ENCODE measurements at places on chromosomes 7 and 10.

GRCh38 chr7:12801107-12801506, 113.7 kb downstream of the ARL4A start:
- no peak for DNase-seq

DNA sequence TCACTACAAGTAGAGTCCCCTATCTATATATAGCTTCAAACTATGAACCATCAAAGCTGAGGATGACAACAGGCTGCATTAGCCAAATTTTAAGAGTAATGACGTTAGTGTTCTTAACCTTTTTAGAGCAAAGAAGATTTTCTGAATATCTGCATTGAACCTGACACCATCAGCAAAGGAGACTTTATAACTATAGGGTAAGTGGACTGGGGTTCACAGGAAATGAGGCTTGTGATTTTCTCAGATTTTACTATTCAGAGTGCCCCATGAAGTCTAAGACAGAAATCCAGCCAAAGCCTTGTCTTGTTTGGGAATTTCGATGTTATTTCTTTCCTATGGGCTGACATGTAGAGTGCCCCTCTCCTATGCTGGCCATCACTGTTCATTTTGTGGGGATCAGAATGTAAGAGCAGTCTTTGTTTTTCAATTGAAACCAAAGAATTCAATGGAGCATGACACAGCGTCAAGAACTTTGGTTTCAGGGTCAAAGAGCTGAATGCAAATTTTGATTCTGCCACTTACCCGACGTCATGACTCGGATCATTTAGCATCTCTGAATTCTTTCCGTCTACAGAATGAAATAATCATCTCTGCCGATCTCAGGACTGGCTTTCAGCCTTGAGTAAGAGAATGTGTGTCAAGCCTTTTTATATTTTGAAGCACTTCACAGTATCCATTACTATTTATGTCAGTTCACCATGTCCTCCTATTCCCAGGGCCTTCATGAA, 52.7 kb downstream of the DENND11 start:
- DNase-seq = no peak

- DNase-seq = no peak
Measured at GRCh38 chr10:70690589-70690988, 18.3 kb downstream of the ADAMTS14 start.

GRCh38 chr10:80373502-80373901, 16.9 kb downstream of the DYDC2 start:
- no peak for DNase-seq

DNA sequence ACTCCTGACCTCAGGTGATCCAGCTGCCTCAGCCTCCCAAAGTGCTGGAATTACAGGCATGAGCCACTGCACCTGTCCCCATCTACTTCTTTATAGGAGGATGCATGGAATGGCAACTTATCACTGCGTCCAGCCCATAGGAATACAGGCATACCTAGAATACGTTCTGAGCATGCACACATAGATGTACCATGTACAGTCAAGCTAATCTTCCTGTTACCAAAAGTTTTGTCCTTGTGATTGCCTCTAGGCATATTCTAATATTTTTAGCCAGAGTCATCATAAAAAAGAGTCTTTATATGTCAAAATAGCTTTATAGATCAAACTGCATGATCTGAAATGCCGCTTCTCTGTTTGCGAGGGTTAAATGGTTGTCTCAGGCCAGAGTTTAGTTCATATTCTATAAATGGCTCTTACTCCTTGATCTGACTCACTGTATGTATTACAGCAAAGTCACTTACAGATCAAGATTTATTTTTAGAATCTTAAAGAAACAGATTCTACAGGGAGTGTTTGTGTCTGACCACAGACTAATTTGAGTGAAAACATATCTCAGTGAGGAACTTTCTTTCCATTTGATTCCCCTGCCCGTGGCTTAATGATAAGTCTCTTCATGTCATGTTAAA, 210.9 kb downstream of the CREB5 start:
- DNase-seq = no peak

- DNase-seq = no peak
Measured at GRCh38 chr7:51148216-51148615, 168.4 kb downstream of the COBL start.

DNA sequence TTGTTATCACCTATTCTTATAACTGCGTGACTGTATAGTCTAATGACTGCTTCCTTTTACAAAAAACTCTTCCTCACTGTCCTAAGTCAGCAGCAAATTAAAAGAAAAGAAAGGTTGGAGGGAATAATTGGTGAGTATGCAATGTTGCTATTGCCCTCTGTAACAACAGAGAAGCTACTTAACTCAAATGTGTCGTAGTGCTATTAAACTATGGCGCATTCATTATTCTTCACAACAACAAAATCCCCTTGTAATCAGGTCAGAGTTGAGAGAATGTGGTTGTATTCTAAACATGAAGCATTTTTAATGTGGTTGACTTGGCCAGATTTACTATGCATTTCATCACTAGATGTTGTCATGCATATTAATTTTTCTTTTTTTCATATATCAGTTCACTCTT, 897.8 kb upstream of the PHF14 start:
- DNase-seq = no peak

DNA sequence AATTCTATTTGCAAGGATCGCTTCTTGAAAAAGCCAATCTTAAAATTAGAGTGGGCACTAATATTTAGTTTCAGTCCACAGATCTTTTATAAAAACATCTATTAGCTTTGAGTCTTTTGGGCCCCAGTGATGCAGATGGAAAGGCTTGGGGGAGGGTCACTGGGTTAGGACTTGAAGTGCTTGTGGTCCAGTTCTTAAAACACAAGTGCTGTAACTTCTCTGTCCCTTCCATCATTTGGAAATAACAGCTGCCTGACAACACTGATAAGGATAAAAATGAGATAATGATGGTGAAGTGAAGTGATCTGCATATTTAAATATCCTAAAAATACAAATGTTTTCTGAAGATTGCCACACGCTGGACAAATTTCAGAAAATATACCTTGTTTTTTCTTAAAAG, 37.1 kb upstream of the ZRANB1 start:
- no peak for DNase-seq

GRCh38 chr7:143355450-143356385, 6.8 kb downstream of the FAM131B start:
- no peak for DNase-seq

GRCh38 chr10:7579681-7580080, 87.1 kb downstream of the ITIH5 start:
- no peak for DNase-seq

GRCh38 chr7:107499731-107500130, 29.9 kb downstream of the GPR22 start:
- DNase-seq = no peak

DNA sequence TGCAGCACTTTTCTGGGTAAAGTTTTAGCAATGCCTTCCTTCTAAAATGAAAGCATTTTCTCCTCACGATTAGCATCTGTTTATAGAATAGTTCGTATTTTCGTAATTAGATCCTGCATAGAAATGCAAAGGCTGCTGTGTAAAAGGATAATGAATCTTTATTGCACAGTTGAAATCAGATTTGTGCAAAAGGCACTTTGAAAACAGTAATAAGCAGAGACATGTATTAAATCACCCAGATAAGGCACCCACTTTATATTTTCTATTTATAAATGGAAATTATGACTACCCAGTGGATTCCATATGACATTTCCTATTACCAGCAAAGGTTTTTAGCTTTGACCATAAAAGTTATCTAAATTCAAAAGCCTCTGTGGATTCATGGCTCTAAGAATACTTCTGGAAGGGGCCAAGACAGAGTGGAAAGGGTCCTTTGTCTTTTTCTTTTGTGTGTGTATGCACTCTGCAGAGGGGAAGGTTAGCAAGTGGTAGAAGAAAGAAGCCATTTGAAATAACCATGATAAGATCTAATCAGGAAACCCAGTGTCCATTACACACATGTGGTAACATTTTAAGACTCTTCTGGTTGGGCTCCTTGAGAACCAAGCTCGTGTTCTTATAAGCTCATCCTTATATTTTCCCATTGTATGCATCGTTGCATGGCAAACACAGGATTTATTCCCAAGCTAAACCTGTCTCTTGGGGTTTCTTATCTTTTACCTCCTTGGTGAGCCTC, 612.1 kb downstream of the AUTS2 start:
- no peak for DNase-seq

- no peak for DNase-seq
Measured at GRCh38 chr10:6164271-6165095, 38.2 kb upstream of the PFKFB3 start.

DNA sequence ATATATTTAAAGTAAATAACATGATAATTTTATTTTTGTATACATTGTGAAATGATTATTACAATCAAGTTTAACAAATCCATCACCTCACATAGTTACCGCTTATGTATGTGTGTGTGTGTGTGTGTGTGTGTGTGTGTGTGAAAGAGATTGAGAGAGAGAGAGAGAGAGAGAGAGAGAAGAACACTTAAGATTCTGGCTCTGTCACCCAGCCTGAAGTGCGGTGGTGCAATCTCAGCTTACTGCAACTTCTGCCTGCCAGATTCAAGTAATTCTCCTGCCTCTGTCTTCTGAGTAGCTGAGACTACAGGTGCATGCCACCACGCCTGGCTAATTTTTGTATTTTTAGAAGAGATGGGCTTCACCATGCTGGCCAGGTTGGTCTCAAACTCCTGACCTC, 17.8 kb downstream of the LYZL1 start:
- no peak for DNase-seq

- DNase-seq = no peak
Measured at GRCh38 chr10:78314651-78315050, 281.0 kb downstream of the RPS24 start.

DNA sequence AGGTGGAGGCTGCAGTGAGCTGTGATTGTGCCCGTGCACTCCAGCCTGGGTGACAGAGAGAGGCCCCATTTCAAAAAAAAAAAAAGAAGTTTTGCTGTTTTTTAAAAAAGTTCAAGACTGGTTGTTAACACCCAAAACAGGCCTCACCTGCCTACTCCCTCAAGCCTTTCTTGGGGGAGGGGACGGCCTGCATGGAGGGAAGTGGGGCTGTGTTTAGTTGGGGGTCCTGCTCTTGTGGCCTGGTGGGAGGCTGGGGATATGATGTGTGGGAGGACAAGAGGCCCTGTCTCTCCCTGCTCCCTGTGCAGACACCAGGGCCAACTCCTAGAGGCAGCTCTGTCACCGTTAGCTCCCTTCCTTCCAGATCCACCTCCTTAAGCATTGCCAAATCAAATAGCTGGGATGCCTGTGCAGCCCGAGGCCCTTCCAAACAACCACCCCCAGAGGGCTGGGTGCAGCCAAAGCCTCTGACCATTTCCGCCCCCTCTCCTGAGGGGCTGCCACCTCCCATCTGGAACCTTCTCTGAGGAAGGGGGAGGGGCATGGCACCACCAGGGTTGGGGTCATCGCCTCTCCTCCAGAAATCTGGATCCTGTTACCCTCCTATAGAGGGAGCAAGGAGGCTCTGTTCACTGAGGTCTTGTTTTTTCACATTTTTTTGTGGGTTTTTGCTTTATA, 32.9 kb upstream of the ANKRD2 start:
- DNase-seq = no peak

DNA sequence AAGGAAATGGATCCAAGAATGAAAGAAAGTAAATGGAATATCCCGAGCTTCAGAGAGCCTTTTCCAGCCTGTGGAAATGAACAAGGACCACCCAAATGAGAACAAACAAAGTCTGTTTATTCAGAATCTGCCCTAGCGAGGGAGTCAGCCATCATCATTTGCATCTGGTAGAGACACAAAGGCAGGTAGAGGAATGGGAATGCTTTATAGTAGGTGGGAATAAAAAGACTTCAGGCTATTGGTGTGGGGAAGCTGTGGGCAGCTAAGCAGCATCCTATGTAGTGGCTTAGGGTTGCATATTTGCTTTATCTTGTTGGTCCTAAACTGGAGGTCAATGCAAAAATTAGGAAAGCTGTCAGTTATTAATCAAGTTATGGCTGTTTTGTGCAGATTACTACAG, 9.2 kb upstream of the MRLN start:
- no peak for DNase-seq

- DNase-seq = no peak
Measured at GRCh38 chr10:36725581-36726520, 399.5 kb upstream of the ANKRD30A start.

GRCh38 chr7:98922392-98923187, 44.3 kb downstream of the TRRAP start:
- no peak for DNase-seq

DNA sequence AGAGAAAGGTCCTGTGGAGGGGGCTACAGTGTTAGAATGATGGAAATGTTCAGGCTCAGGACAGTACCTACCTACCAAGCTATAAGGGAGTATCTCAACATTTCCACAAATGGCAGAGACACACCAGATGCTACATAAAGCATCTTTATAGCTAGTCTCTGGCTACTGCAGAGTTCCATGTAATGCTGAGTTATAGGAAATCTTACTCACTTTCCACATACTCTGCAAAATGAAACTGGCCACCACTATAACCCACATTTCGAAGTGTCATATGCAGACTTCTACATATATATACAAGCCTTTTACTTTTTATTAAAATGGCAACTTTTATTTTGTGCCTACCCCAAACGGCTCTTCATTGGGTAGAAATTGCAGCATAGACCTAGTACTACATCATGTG, 85.5 kb downstream of the FAS start:
- DNase-seq = no peak

DNA sequence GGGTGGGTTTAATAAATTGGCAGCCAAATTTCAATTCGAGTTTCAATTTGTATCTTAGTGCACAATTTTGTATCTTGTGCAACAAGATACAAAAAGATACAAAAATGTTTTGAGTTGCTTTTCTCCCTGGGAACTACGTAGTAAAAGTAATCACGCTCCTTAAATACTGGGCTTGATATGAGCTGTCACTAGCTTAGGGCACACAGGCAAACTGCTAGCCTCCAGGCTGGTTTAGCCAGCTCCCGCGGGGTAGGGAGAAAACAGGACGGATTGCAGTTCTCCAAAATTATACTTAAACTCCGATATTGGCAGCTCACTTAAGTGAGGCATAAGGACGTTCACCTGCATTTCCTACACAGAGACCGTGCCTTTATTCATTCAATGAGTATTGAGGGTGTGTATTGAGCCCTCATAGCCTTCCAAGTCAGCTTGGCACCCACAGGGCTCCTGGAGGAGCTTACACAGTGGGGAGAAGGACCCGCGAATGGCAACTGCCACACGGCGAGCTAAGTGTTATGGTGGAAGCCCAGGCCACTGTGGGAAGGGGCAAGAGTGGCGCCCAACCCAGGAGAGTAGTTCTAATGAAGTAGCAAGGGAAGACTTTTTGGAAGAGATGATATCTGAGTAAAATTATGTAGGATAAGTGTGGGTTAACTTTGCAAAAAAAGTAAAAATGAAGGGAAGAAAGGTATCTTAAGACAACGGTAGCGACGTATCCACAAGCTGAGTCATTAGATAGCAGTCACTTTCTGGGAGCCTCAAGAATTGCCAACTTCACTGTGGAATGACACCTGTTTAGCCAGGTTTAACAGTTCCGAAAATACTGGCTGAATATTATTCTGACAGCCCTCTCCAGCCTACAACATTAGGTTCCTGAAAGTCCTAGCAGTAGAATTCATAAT, 1.6 kb upstream of the EPC1 start:
- no peak for DNase-seq

DNA sequence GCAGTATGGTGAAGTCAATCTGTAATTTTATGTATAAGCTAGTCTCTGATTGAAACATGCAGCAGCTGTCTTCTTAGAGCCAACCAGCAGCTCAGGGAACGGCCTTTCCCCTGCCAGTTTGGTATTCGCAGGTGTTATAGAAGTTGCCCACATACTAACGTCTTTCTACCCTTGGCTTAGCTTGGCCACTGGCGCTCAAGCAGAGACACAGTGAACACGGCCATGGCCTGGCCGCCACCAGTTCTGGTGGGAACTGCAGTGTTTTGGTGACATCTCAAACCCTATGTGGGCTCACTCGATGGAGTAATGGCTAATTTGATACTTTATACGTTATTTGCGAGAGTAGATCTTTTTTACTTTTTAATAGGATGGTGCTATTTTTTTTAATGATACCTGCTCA, 17.1 kb downstream of the EIF4H start:
- no peak for DNase-seq

GRCh38 chr10:70583669-70584037, 18.9 kb downstream of the PRF1 start:
- no peak for DNase-seq

Data from stimulated activated CD4-positive, alpha-beta T cell treated with anti-CD3 and anti-CD28 coated beads, Interleukin-15, amount 100 ng/mL, for 48 hours (primary cell).